RWPE2 (cell line): ENCODE measurements at places on chromosomes 4 and X.

DNA sequence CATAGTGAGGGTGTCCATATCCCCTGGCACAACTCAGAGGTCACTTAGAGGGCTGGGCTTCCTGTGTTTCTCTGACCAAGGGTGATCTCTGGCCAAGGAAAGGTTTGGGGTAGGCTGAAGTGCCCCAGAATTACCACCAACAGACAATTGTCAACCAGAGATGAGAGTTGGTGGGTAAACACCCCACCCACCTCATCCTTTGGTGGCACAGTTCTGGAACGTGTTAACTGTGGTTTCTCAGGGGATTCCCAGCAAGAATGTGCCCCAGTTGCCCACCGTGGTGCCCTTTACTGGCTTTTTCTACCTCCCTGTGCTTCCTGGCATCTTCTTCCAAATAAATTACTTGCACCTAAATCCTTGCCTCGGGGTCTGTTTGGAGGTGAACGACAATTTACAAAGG lies 17.1 kb downstream of the GRPR start:
- DNase-seq = no peak

- no peak for DNase-seq
Observed at GRCh38 chr4:6480534-6481088, 8.2 kb upstream of the PPP2R2C start.

GRCh38 chr4:154497889-154498288 lies 6.3 kb upstream of the DCHS2 start:
- DNase-seq = no peak

DNA sequence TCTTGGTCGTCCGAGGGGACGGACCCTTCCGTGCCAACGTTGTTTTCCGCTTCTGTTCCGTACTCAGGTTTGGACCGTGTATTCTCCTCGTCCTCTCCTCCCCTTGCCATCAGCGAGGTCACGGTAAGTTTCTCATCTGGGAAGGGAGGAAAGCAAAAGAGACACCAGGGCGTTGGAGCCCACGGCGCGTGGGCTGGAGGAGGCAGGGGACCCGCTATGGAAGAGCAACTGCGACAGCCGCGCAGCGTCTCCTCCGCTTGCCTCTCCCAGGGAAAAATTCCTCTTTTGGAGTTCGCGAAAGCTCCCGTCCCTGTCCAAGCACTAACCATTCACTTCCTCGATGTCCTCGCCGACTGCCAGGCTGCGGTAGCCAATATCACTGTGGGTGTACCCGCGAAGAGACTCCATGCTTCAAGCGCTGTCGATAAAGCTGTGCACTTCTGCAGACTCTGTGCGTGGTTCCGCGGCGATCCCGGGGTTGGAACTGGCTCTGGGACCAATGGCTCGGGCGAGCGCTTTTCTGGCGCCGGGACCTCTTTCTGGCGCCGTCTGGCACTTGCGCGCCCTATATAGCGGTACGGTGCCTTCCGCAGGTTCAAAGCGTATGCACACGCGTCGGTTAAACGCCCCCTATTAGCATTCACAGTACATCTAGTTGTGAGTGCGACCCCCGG lies at the start of gene ESX1:
TSS of gene ESX1 (minus strand) at position 492 of the 674 bp plus-strand sequence. CDS start at position 408, 84 bp downstream.
- DNase-seq = no peak

GRCh38 chr4:186634591-186635128 lies 79.3 kb upstream of the MTNR1A start:
- DNase-seq = no peak

DNA sequence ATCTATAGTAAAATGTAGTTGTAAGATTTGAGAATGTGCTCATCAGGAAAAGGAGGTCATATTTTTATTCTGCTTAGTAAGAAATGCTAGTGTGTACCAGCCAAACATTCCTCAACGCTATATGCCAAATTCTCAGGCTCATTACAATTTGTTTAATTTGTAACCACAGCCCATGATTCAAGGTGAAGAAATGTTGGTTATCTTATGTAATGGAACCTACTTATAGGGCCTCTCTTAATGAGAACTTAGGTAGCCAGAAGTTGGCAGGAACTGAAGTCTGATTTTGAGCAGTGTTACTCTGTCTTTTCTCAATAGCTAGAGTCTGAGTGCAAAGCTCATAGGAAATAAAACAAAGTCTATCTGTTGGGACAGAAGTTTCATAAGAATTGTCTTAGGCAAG lies 595.0 kb downstream of the GLUD2 start:
- no peak for DNase-seq

DNA sequence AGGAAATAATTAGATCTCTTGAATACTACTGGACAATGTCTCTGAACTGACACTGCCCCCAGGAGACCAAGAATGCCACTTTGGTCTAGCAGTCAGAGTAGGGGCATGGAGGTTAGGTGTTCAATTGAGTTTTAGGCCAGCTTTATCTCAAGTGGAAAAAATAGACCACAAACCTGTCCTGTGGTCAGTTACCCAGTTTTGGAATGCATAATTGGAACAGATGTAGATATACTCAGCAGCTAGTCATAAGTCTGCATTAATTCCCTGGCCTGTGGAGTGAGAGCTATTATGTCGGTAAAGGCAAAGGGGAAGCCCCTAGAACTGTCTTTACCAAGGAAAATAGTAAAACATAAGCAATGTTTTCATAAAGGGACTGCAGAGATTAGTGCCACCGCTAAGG lies 587.7 kb downstream of the GLUD2 start:
- DNase-seq = no peak

DNA sequence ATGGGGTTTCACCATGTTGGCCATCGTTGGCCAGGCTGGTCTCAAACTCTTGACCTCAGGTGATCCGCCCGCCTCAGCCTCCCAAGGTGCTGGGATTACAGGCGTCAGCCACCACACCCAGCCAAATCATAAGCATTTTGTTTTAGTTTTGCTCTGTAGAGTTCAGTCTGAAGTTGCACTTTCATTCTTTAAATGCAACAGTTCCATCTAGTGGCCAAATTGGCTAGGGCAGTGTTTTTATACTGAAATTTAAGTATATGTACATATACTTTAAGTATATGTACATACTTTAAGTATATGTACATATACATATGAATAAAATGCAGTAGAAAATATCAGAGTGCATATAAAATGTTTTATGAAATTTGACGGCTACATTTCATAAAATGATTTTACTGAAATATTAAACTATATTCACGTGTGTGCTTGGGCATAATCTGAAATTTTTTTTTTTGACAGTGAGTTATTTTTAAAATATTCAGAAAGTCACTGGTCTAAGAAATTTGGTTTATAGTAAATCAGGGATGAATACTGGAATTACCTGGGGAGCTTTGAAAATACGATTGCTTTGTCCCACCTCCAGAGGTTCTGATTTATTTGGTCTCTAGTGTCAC lies 145.5 kb downstream of the NWD2 start:
- no peak for DNase-seq

DNA sequence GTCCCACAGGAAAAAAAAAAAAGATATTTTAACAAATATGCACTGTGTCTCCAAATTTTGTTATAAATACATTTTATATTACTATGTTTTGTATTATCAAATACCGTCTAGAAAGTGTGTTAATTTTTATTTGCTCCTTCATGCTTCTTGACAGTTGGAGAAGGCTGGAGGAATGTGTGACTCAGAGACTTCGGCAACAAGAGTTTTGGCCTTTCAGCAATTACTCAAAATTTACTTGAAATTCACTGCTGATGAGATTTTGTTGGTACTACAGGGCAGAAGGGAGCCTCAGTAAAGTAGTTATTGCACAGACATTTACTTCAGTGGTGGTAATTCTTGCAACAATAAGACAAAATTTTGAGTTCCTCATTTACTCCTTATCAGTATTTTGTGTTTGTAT lies 2164.0 kb downstream of the PCDH7 start:
- DNase-seq = no peak

DNA sequence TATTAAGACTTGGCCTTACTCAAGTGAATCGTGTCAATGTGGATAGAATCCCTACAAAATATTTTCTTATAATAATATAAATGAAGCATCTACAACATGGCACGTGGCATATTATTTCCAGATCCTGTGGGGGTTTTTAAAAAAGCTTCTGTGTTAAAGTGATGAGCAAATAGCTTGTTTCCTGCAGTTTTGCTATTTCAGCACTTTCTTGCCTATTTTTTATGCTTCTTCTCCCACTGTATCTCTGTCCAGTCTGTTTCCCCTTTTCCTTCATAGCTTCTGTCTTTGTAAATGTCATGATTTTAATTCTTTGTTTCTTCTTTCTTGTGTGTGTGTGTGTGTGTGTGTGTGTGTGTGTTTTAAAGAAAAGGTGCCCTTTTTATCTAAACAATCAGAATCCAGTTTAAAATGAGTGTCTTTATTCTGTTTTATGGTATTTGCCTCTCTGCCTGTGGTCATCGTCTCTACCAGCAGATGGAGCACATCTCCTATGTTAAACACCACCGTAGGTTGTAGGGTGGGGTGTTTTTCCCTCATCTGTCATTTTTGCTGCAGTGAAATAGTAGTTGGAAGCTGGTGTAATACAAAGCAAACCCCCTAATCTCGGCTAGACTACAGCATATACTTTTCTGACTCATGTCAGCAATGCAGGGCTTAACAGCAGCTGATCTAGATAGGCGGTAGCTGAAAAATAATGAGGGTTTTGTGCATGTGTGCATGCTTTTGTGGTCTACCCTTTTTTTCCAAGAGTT lies 33.1 kb downstream of the FTHL17 start:
- no peak for DNase-seq

GRCh38 chrX:23742174-23742696 lies 841 bp downstream of the ACOT9 start:
- DNase-seq = no peak

DNA sequence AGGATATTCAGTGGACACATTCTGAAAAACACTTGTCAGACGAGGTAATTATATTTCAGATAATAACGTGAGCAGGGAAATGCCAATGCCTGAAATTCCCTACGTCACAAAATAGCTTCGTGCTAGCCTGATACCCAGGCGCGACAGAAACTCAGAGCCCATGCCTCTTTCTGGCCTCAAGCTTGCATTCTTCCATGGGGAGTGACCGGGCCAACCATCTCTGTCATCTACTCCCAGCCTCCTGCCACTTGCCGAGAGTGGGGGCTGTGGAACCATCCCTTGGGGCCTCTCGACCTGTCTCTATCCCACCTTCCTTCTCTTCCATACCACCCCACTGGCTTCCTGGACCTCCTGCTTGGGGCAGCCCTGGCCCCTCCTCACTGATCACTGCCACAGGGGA lies 34.5 kb upstream of the CDKN2AIP start:
- no peak for DNase-seq

DNA sequence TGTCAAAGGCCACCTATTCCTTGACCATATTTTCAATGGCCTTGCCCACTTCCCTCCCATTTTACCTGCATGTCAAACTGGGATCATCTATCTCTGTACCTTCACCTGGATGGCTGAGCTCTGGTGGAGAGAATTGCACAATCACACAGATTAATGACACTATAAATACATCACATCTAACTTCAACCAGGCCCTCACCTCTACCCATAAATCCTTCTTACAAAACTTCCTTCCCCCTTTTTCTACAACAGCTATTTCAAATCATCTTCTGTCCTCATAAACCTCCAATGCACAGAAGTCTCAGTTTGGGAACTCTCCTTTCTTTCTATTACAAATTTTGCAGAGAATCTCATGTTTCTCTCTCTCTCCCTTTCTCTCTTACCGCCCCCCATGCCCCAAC lies 9.2 kb downstream of the PALLD start:
- DNase-seq = no peak

GRCh38 chrX:32397562-32398216 lies 813.7 kb downstream of the DMD start:
- no peak for DNase-seq

- DNase-seq = no peak
Observed at GRCh38 chr4:169379688-169380087, 108.9 kb upstream of the SH3RF1 start.

DNA sequence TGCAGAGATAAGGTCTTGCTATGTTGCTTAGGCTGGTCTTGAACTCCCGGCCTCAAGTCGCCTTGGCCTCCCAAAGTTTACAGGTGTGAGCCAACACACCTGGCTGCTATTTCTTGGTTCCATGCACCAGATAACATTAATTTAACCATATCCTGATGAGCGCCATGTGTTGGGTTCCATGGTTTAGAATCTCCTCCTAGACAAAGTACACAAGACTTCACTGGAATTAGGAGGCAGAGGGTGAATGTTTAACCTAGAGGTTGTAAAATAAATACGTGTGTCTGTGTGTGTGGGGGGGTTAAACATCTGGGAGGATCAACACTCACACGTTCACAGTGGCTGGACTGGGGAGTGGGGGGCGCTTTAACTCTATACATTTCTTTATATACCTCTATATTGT lies 32.4 kb upstream of the SORCS2 start:
- DNase-seq = no peak
